ENCODE measurements at places on chromosomes 7 and 10. TPM values are rescaled to one million over a fixed set of nuclear protein-coding genes. Genes with fewer than 3 reads are reported as not detected.

GRCh38 chr10:8533462-8533861, 479.0 kb downstream of the GATA3 start:
- no peak for DNase-seq

DNA sequence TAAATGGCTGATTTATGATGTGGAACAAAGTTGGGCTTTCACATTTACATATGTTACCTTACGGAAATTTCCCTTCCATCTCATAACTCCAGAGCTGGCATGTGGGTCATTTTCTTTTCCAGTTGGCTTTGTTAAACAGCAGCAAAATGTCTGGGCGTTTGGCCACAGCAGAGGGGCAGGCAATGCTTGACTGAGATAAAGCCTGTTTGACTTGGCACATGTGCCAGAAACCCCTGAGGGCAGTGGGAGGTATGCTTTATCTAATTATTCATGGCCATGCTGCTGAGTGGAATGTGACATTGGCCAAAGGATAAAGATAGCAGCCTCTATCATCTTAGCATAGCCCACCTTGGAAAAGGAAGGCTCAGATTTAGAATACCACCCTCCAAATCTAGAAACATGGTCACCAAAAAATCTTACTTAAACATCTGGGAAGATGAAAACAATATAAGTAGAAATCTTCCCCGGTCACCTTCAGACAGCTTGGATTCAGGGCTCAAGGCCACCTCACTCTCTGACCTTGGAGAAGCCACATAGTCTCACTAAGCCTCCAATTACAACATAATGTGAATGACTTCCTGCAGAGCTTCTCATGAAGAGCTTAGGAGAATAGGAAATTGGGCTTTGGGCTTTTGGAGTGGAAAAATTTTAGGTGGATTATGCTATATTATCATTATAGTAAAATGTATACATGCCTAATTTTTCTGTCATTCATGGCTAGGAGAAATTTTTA, 101.5 kb downstream of the GRM3 start:
- DNase-seq, result no peak

DNA sequence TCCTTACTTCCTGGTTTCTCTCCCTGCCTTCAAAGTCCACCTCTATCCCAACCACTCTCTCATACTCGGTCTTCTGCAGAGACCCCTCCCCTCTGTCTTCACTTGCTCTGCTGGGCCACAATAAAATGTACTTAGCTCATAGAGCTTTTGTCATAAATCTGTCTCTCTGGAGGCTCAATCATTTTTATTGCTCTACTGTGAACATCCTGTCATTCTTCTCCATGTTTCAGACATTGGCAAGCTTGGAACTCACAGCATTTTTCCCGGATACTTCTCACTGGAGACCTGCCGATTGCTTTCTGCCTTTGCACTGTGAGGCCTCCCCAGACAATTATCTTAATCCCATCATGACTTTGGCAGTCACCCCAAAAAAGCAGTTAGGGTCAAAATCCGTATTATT, 192.3 kb upstream of the ZMIZ1 start:
- DNase-seq, result no peak

DNA sequence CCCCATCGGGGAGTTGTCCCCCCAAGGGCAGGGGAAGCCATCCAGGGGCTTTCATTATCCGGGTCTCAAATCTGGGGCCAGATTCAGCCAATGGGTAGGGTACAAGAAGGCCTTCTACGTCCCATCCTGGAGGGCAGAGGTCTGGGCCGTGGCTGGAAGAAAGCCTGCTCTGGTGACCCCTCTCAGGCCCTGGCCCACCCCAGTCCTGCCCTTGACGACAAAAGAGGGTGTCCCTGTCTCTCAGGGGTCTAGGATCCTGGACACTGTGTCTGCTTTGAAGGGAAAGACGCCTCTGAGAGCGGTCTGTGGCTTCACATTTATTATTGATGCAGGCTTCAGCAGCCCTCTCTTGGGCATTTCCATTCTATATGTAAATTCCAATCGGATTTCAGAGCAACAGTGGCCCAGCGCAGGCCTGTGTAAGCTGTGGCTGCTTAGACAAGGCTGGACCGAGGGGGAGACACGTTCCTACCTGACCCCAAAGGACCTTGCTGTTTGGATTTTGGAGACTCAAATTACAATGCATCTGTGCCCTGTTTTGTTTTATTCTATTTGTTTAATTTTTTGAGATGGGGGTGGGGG, 83.2 kb upstream of the BAIAP2L1 start:
- DNase-seq, result no peak

- no peak for DNase-seq
Measured at GRCh38 chr7:126177782-126178181, 1075.0 kb downstream of the GRM8 start.

PTPRZ1 gene
- total RNA-seq, result 0.43 TPM

LRRC4 gene
- total RNA-seq, result under 0.01 TPM

CHRM2 gene
- total RNA-seq, result 28.9 TPM

WEE2 gene
- 0.32 TPM for total RNA-seq
